Heart left ventricle (tissue), 16 donors: ENCODE measurements at places on chromosomes 3 and 15. TPM values are rescaled to one million over a fixed set of nuclear protein-coding genes. Genes with fewer than 3 reads are reported as not detected.

- DNase-seq = no peak
Measured at GRCh38 chr3:127723011-127723567, 50.3 kb downstream of the ABTB1 start.

DNA sequence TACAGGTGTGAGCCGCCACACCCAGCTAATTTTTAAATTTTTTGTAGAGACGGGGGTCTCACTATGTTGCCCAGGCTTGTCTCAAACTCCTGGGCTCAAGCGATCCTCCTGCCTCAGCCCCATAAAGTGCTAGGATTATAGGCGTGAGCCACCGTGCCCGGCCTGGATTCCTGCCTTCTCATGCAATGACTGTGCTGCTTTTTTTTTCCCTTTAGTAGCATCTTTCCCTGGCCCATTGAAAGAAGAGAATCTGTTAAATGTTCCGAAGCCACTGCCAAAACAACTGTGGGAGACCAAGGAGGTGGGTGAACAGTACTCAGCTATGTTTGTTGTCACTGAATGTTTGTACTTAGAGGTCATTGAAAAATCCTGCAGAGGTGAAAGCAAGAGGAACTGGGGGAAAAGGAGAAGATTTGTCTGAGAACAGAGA lies 88.0 kb downstream of the CRTC3 start:
- DNase-seq = no peak

- DNase-seq = no peak
Measured at GRCh38 chr3:19256313-19256712, 108.0 kb downstream of the KCNH8 start.

DNA sequence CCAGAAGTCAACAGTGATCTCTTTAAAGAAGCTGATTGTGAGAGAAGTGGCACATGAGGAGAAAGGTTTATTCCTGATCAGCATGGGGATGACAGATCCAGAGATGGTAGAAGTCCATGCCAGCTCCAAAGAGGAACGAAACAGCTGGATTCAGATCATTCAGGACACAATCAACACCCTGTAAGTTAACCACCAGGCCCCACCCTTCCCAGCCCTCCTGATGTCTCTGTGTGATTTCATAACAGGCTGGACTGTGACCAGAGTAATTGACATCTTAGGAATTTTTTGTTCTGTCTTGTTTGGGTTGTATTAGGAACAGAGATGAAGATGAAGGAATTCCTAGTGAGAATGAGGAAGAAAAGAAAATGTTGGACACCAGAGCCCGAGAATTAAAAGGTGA lies 67.7 kb downstream of the KLHL25 start:
- no peak for DNase-seq

The MAGI1 gene
- polyA plus RNA-seq = 18.5 TPM
